ENCODE measurements at places on chromosomes 5 and 9.

- DNase-seq = no peak
- peak overlapping the region; percentile 90 for H3K4me3 ChIP-seq
- H3K36me3 ChIP-seq = peaks cover 49% of the 10 kb centered on the region
- H3K4me1 ChIP-seq = peaks cover 3% of the 10 kb centered on the region
- no peaks in the 10 kb centered on the region for H3K27me3 ChIP-seq
These were observed 1.1 kb downstream of the FEM1C start for GRCh38 chr5:115543365-115544042.

GRCh38 chr5:179427032-179427675 is 81.9 kb upstream of the ADAMTS2 start:
- DNase-seq = no peak
- no peaks in the 10 kb centered on the region for H3K4me1 ChIP-seq
- H3K27ac ChIP-seq = no peak overlapping the region
- H3K4me3 ChIP-seq = no peak overlapping the region

- no peak overlapping the region for H3K4me3 ChIP-seq
- no peaks in the 10 kb centered on the region for H3K27me3 ChIP-seq
- no peak overlapping the region for H3K27ac ChIP-seq
- no peaks in the 10 kb centered on the region for H3K36me3 ChIP-seq
- DNase-seq = no peak
These were observed 7.8 kb downstream of the ENG start for GRCh38 chr9:127846443-127847177.

DNA sequence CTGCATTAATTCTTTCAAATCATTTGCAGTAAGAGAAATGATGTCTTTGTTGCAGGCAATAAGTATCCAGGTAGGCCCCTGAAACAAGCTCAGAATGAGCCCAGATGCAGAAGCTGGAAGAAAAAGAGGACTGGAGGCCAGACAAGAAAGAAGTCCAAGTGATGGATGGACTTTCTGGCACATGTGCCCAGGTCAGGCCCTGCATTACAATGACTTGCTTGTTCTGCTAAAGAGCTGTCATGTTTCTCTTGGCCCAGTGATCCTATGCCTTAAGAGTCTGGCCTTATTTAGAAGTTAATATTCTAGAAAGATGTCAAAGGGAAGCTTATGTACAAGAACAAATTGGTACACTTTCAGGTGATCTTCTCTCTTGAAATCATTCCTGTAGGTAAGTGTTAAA is 64.8 kb downstream of the DPYSL3 start:
- H3K36me3 ChIP-seq = peaks cover 82% of the 10 kb centered on the region
- H3K4me3 ChIP-seq = no peak overlapping the region
- no peak overlapping the region for H3K27ac ChIP-seq
- H3K27me3 ChIP-seq = no peaks in the 10 kb centered on the region
- DNase-seq = no peak

- H3K27me3 ChIP-seq = no peaks in the 10 kb centered on the region
- peak overlapping the region; percentile 91 for H3K4me3 ChIP-seq
- DNase-seq = no peak
- H3K4me1 ChIP-seq = peaks cover 3% of the 10 kb centered on the region
- H3K36me3 ChIP-seq = no peaks in the 10 kb centered on the region
These were observed 1.4 kb downstream of the RGS7BP start for GRCh38 chr5:64507264-64507605.

DNA sequence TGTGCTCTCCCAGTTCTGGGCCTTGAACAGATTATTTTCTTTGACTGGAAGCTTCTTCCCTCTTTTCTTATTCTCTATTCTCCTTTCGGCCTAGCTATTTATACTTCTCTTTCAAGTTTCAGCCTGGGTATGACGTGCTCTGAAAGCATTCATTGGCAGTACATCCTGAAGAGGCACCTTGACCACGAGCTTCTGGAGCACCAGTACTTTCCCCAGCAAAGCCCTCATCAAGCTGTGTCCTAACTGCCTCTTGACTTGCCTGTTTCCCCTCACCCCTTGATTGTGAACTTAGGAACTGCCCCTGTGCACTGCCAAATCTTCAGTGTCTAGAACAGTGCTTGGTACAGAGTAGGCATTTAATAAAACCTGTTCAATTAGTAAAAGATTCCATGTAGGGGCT is 154.9 kb downstream of the KCTD16 start:
- H3K27ac ChIP-seq = no peak overlapping the region
- DNase-seq = no peak
- no peaks in the 10 kb centered on the region for H3K27me3 ChIP-seq

Data from neuronal stem cell (in vitro differentiated cells).